Hematopoietic multipotent progenitor cell treated with erythropoietin and hydrocortisone succinate and interleukin-3 and kit ligand, for 6 days (in vitro differentiated cells): ENCODE measurements at places on chromosomes 6 and 20.

DNA sequence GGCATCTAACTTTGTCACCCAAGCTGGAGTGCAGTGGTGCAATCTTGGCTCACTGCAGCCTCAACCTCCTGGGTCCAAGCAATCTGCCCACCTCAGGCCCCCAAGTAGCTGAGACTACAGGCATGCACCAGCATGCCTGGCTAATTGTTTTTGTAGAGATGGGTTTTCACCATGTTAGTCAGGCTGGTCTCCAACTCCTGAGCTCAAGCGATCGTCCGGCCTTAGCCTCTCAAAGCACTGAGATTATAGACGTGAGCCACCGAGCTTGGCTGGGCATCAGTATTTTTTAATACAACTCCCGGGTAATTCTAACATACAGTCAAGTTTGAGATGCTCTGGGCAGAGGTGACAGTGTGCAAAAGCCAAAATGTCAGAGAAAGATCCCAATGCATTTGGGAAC is 73.5 kb downstream of the NFATC2 start:
- no peak for DNase-seq

DNA sequence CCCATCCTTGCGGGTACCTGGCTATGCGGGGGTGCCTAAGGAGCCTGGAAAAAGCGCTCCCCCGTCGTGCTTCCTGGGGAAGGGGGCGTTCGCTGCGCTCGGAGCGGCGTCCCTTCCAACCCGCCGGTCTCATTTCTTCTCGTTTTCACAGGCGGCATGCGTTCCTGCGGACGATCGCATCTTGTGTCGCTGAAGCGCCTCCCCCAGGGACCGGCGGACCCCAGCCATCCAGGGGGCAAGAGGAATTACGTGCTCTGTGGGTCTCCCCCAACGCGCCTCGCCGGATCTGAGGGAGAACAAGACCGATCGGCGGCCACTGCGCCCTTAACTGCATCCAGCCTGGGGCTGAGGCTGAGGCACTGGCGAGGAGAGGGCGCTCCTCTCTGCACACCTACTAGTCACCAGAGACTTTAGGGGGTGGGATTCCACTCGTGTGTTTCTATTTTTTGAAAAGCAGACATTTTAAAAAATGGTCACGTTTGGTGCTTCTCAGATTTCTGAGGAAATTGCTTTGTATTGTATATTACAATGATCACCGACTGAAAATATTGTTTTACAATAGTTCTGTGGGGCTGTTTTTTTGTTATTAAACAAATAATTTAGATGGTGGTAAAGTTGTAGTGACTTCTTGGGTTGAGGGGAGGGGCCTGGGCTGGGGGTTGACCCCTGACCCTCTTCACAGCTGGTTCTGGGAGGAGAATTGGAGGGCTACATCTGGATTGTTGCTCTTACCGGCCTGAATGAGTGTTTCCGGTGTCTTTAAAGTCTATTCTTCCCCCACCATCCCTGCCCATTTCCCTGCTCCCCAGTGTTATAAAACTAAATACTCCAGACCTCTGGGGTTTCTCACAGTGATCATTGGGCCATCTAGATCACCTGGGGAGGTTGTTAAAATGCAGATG is 1.1 kb downstream of the ID1 start:
- peak; percentile 56 for DNase-seq

- no peak for DNase-seq
Measured at GRCh38 chr20:34984756-34985261, 29.1 kb downstream of the MYH7B start.

GRCh38 chr20:21608777-21609176 is 94.9 kb upstream of the NKX2-2 start:
- DNase-seq: no peak

GRCh38 chr6:36350082-36350481 is 13.4 kb upstream of the BNIP5 start:
- no peak for DNase-seq

- no peak for DNase-seq
Measured at GRCh38 chr6:110002676-110003075, 24.6 kb downstream of the GPR6 start.

GRCh38 chr6:148231572-148231971 is 111.1 kb upstream of the SASH1 start:
- no peak for DNase-seq

DNA sequence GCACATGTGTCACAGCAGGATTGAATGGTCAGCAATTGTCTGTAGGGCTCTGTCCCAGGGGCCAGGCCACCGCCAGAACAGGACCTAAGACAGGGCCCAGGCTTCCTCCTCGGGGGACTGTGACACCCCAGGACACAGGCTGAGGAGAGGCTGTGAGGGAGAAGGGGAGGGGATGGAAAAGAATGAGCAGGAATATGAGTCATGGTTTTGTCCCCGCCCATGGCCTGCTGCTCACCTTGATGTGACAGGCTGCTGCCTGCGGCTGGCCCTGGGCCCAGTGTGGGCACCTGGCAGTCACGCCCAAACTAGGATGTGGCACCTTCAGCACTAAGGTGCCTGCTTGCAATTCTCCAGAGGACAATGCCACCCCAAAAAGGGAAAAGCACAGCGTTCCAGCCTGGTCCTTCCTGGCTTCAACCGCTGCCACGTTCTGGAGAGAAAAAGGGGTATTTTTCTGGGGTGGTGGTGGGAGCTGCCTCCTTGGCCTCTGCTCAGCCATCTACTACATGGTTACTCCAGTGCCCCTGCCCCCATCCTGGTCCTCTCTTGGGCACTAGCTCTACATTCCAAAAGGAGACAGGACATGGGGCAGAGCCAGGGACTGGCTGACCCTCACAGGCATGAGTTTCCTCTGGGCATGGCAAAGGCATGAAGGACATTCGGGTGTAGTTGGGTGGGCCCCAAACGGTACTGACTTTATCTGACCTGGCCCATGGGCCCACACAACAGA is 93.4 kb downstream of the SLC22A23 start:
- peak; percentile 49 for DNase-seq

- DNase-seq: peak; percentile 88
Measured at GRCh38 chr6:149545258-149545753, 537 bp downstream of the PPIL4 start.
